NCI-H1930 (cell line): ENCODE measurements at places on chromosomes 6 and 20.

DNA sequence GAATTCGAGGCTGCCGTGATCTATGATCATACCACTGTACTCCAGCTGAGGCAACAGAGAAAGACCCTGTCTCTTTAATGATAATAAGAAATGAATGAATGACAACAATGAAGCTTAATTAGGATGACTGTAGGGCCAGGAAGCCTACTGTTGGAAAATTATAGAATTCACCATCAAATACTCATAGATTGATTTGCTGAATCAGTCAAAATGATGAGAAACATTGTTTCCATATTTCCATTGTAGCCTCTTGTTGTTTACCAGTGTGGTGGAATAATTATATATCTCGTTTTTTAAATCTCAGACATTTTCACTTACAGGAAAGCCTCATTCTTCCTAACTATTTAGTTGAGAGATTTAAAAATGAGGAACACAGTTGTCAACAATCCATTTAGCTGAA, 96.2 kb downstream of the JAG1 start:
- no peak for DNase-seq

- DNase-seq, result peak; percentile 13
These were observed 661 bp upstream of the HEBP2 start for GRCh38 chr6:138403324-138403800.

- no peak for DNase-seq
These were observed 53.5 kb downstream of the BCAS4 start for GRCh38 chr20:50848341-50848808.

DNA sequence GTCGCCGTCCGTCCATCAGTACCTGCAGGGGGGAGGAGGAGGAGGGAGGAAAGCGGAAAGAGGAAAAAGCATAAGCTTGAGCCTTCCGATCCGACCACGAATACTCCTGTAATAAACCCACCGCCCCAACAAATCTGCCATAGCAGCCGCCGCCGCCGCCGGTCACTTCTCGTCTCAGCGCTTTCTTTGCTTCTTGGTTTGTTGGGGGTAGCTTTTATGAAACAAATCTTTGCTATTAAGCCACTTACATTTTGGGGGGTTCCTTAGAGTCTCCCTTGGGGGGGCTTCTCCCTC, 277 bp downstream of the ADGRB3 start:
- DNase-seq, result no peak

DNA sequence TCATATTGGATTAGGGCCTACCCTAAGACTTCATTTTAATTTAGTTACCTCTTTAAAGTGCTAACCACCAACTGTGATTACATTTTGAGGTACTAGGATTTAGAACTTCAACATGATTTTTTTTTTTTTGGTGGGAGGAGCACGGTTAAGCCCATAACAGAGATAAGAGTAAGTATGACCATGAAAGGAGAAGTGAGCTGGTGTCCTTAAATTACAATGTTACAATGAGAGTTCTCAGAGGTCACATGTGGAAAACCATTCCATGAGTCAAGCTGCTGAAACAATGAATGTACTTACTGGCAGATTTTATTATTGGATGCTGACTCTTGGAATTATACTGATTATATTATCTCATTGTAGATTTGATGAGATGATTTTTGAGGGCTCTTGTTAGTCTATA, 779.3 kb upstream of the CITED2 start:
- DNase-seq, result no peak

- no peak for DNase-seq
These were observed 101.1 kb downstream of the ZFAND3 start for GRCh38 chr6:37920667-37921066.

- no peak for DNase-seq
These were observed 7.3 kb downstream of the RGS17 start for GRCh38 chr6:153123801-153124200.

- no peak for DNase-seq
These were observed 887 bp downstream of the TSPYL1 start for GRCh38 chr6:116278854-116279231.

DNA sequence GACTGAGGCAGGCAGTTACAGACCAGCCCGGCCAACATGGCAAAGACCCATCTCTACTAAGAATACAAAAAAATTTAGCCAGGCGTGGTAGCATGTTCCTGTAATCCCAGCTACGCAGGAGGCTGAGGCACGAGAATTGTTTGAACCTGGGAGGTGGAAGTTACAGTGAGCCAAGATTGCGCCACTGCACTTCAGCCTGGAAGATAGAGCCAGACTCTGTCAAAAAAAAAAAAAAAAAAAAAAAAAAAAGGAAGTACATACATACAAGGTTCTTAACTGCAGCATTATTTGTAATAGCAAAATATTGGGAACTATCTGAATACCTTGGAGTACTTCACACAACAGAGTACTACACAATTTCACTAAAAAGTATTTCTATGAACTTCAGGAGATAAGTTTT, 183.5 kb upstream of the OLIG3 start:
- no peak for DNase-seq

- no peak for DNase-seq
These were observed 70.2 kb downstream of the BMP2 start for GRCh38 chr20:6837730-6838129.

- no peak for DNase-seq
These were observed 39.2 kb upstream of the TXLNB start for GRCh38 chr6:139330826-139331500.

DNA sequence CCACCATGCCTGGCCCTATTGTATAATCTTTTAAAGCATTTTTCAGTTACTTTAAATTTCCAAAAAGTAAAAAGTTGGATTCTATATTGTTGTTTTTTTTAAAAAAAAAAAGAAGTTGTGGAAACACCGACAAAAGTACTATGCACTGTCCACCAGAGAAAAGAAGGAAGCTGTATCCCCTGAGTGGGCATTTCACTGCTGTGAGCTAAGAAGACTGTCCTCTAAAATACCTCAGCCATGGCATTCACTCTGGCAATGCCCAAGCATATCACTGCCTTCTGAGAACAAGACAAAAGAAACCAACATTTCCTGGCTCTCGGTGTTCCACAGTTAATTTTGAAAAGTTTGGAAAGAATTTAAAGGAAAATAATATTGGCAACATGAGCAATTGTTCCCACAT, 117.8 kb downstream of the IPCEF1 start:
- no peak for DNase-seq

DNA sequence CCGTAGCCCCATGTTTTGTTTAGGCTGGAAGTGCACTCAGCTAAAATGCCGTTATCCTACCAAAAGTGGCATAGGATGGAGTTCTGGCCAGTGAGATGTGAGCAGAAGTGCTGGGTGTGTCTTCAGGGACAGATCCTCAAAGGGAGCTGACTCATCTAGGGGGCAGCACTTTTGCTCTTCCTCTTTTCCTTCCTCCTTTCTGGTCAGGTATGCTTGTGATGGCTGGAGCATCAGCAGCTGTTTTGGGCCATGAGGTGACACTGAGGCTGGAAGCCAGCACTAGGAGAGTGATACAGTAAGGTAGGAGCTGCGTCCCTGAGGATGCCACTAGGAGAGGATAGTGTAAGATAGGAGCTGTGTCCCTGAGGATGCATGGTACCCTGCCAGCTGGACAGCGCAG, 4.6 kb upstream of the OSBPL2 start:
- DNase-seq, result no peak

DNA sequence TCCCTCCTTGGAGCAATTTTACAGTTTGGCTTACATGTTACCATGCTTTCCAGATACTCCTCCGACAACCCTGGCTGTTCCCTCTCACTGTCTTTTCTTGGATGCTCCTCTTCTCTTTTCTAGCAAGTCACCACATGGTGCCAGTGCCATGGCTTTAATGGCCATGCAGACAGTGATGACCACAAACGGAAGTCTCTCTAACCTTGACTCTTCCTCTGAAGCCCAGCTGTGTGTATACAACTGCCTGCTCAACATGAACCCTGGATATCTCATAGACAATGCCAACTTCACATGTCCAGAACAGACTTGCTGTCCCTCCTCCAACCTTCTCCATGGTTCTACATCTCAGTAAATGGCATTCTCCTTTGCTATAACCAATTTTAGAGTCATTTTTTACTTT, 49.8 kb upstream of the NEDD9 start:
- no peak for DNase-seq

- peak; percentile 39 for DNase-seq
These were observed 178.7 kb downstream of the TAF4 start for GRCh38 chr20:61886721-61887595.

- DNase-seq, result no peak
These were observed 296.0 kb downstream of the ADGRG6 start for GRCh38 chr6:142597836-142598235.

DNA sequence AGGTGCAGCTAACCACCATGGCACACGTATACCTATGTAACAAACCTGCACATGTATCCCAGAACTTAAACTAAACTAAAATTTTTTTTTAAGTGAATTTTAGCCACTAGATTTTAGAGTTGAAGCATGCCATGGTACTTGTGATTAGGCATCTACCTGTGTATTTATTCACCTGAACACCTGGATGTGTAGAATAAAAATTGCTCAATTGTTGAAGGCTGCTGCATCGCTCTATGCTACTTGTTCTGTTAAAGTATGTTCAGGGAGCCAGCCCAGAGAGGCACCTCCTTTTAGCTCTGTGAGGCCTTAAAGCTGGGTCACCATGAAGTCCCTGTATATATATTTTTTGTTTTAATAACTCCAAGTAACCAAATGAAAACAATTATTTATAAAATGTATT, 28.3 kb downstream of the SLC22A3 start:
- DNase-seq, result no peak

GRCh38 chr20:34415079-34415478, 52.0 kb downstream of the ITCH start:
- no peak for DNase-seq

- DNase-seq, result no peak
These were observed 2.7 kb downstream of the PTK6 start for GRCh38 chr20:63534427-63534830.

GRCh38 chr20:5787796-5788165, 37.6 kb downstream of the SHLD1 start:
- no peak for DNase-seq

DNA sequence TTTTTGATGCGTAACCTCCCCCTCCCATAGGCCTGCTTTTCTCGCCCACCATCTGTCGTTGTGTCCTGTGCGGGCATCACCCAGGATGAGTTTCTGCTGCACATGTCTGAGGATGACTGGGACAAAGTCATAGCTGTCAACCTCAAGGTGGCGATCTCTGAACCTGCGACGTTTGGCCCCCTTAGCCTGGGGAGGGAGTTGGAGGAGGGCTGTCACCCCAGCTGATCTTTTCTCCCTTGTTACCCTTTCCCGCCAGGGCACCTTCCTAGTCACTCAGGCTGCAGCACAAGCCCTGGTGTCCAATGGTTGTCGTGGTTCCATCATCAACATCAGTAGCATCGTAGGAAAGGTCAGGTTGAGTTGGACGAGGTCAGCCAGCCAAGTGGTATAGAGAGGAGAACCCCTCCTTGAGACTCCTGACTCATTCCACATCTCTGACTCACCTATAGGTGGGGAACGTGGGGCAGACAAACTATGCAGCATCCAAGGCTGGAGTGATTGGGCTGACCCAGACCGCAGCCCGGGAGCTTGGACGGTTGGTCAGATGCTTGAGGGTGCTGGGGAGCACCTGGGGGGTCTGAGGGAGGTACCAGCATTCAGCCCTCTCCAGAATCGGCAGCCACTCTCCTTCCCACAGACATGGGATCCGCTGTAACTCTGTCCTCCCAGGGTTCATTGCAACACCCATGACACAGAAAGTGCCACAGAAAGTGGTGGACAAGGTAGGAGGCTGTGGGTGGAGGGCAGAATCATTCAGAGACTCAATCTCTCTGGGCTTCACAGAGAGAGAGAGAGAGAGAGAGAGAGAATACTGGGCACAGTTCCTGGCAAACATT, 954 bp downstream of the HSD17B8 start:
- DNase-seq, result no peak

DNA sequence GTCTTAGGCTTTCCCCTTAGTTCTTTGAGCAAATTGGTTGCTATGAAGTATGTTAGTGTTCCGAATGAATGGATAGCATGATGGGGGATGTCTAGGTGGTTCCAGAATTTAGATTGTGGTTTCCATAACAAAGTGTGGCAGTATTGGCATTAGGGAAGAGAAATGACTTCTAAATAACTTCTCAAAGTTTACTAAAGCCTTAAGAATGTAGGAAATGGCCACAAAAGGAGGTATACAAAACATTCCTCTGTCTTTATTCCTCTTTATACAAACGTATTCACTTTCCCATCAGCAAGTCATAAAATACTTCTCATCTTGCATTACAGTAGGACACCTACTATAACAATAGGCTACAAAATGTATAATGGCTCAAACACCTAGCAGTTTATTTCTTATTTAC, 279.6 kb downstream of the ESR1 start:
- DNase-seq, result no peak

DNA sequence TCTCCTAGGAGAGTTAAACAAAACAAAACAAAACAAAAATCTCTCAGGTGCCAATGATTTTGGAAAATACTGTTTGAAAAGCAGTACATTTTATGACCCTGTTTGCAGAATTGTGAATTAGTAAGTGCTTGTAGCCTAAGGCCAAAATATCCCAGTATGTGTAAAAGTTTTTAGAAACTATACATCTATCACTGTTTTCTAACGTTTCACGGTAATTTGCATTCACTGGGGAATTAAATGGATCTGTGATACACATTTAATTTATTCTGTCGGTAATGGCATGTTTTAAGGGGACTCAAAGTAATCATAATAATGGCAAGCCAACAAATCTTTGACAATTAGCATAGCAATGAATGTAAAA, 95.6 kb upstream of the FAM184A start:
- no peak for DNase-seq

- no peak for DNase-seq
These were observed 75.4 kb upstream of the LAMA2 start for GRCh38 chr6:128807577-128807976.

GRCh38 chr6:165186041-165186440, 123.4 kb downstream of the C6orf118 start:
- DNase-seq, result no peak

GRCh38 chr6:14758421-14759081, 487.3 kb upstream of the JARID2 start:
- no peak for DNase-seq

DNA sequence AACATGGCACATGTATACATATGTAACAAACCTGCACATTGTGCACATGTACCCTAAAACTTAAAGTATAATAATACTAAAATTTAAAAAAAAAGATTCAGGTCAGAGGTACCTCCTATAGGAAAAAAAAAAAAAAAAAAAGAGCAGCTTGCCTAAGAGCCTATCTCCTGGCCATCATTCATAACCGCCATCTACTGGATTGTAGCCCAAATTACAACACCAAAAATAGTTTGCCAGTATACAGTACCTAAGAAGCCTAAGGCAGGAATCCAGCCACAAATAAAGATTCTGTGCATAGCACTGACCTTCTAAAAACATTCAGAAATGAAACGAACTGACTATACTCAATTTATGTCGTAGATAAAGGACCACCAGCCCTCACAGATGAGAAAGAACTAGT, 438.4 kb upstream of the ADGRB3 start:
- DNase-seq, result no peak

DNA sequence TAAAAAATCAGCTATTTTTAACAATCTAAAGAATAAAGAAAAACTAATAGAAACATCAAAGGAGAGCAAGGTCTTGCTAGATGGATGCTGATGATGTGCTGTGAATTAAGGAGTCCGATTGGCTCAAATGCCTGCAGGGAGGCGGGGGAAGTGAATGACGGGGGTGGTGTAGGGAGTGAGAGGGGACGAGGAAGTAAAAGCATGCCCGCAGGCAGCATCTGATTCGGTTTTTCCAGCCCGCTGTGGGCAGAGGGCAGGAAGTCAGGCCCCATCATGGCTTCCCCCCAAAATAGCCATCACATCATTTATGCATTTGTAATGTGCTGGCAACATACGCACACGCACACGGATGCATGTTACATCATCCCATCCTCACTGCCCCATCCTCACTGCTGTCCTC, 10.3 kb downstream of the RSPO4 start:
- DNase-seq, result no peak

GRCh38 chr20:14720251-14720650, 382.8 kb upstream of the FLRT3 start:
- no peak for DNase-seq

GRCh38 chr6:154891901-154892300, 103.2 kb upstream of the TIAM2 start:
- DNase-seq, result no peak
